ENCODE measurements at places on chromosomes 13 and 19.
A peak's percentile ranks its signal among the peaks of the same experiment; 100 is the strongest.

- peak overlapping the region; percentile 97 for H3K4me3 ChIP-seq
- DNase-seq: no peak
- peaks cover 33% of the 10 kb centered on the region for H3K36me3 ChIP-seq
- H3K4me1 ChIP-seq: peaks cover 20% of the 10 kb centered on the region
- H3K27ac ChIP-seq: peak overlapping the region; percentile 96
- no peaks in the 10 kb centered on the region for H3K27me3 ChIP-seq
Observed at GRCh38 chr19:10252707-10253106, 693 bp downstream of the MRPL4 start.

- H3K4me3 ChIP-seq: no peak overlapping the region
- H3K4me1 ChIP-seq: no peaks in the 10 kb centered on the region
- H3K36me3 ChIP-seq: no peaks in the 10 kb centered on the region
- no peak overlapping the region for H3K27ac ChIP-seq
- DNase-seq: no peak
Observed at GRCh38 chr19:560121-560520, 12.3 kb upstream of the BSG start.

GRCh38 chr19:32873247-32873959 is 3.8 kb upstream of the SLC7A9 start:
- H3K36me3 ChIP-seq: no peaks in the 10 kb centered on the region
- H3K27me3 ChIP-seq: no peaks in the 10 kb centered on the region
- H3K27ac ChIP-seq: no peak overlapping the region
- no peak overlapping the region for H3K4me3 ChIP-seq
- H3K4me1 ChIP-seq: no peaks in the 10 kb centered on the region

DNA sequence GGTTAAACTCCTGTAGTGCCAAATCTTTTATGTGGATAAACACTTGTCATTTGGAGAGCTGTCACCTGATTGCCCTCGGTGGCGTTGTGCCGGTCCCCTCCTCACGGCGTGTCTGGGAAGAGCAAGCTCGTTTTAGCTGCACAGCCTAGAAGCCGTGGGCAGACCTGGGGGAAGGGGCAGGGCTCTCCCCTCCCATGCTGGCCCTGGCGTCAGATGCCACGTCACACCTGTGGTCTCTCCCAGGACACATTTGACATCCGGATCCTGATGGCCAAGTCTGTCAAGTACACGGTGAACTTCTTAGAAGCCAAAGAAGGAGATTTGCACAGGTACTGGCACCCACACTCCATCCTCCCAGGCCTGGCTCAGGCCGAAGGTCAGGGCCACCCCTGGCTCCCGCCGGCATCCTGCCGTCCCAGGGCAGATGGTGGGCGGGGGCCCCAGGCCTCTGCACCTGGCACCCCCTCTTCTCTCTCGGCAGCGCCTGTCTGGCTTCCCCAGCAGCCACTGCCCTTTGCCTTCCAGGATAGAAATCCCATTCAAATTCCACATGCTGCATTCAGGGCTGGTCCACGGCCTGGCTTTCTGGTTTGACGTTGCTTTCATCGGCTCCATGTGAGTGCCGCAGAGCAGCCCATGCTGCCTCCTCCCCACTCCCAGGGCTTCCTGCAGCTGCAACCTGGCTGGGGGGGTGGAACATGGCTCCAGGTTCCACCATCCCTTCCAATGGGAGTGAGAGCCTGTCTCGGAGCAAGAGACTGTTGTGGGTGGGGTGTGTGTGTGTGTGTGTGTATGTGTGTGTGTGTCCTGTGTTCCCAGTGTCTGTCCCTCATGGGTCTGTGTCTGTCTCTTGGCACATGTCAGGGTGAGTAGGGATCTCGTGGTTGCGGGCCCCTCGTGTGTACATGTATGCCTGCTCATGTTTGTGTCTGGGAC is 8.8 kb downstream of the YIPF2 start:
- no peaks in the 10 kb centered on the region for H3K27me3 ChIP-seq
- H3K27ac ChIP-seq: no peak overlapping the region
- DNase-seq: no peak

- no peaks in the 10 kb centered on the region for H3K4me1 ChIP-seq
- no peak for DNase-seq
- H3K27me3 ChIP-seq: no peaks in the 10 kb centered on the region
- H3K4me3 ChIP-seq: no peak overlapping the region
- H3K27ac ChIP-seq: no peak overlapping the region
Observed at GRCh38 chr19:33093420-33094210, 12.6 kb downstream of the GPATCH1 start.

DNA sequence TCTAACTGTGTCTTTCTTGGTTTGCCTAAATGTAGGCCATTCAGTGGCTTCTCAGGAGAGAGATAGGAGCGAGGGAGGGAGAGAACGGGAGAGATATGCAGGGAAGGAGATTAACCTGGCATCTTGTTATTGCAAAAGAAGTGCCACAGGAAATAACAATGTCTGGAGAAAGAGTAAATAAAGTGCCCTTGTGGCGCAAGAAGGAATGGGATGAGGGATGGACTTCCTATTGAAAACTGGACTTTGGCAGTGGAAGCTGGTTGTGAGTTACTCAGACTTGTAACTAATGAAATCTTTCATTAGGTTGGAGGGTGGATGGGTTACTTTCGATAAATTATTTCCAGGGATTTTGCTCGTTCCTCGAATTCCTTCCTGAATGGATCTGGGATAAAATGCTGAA is 136.1 kb downstream of the LACC1 start:
- H3K36me3 ChIP-seq: no peaks in the 10 kb centered on the region
- no peak overlapping the region for H3K27ac ChIP-seq
- no peak overlapping the region for H3K4me3 ChIP-seq
- H3K4me1 ChIP-seq: no peaks in the 10 kb centered on the region
- H3K27me3 ChIP-seq: peaks cover 2% of the 10 kb centered on the region

Data from activated CD4-positive, alpha-beta memory T cell treated with anti-CD3 and anti-CD28 coated beads for 36 hours (primary cell).